NCI-H1694 (cell line): ENCODE measurements at places on chromosomes 5 and 9.

- no peak for DNase-seq
Measured at GRCh38 chr9:92043002-92043401, 72.2 kb downstream of the SPTLC1 start.

DNA sequence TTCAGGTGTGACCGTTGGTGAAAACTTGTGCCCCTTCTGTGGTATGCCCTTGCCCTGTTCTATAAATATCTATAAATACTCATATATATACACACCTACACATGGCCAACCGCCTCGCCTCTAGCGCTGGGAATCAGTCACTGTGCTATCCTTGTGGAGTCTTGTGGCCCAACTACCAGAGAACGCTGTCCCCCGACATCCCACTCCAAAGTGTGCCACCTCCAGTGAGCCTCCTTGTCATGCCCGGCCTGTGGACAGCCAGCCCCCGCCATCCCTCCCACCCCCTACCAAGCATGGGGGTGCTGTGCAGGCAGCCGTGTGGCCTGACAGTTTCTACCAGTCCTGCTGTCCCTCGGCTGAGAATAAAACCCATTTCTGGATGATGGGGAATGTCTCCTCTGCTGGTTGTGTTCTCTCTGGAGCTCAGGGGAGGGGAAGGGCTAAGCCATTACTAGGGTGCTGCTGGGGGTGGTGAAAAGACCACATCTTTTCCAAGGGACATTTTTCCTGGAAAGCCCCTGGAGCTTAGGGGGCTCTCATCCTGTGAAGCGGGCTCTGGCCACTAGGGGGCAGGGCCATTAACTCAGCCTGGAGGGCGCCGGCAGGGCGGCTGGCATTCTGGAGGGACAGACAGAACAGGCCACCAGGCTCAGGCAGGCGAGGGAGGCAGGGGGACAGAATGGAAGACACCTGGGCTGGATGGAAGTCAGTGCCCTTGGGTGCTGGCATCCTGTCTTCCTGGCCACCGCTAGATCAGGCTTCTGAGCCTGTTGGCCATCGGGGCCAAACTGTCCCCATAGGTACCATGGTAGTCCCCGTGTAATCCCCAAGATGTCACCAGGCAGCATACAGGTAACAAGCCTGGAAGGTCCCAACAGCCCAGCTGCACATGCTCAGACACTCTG, 20.7 kb downstream of the GOLGA2 start:
- DNase-seq: peak; percentile 28

- peak; percentile 26 for DNase-seq
Measured at GRCh38 chr9:101235105-101235866, 149.5 kb downstream of the BAAT start.

- DNase-seq: no peak
Measured at GRCh38 chr5:99122976-99123375, 194.2 kb upstream of the CHD1 start.

GRCh38 chr5:76175821-76176403, 92.7 kb downstream of the SV2C start:
- no peak for DNase-seq

DNA sequence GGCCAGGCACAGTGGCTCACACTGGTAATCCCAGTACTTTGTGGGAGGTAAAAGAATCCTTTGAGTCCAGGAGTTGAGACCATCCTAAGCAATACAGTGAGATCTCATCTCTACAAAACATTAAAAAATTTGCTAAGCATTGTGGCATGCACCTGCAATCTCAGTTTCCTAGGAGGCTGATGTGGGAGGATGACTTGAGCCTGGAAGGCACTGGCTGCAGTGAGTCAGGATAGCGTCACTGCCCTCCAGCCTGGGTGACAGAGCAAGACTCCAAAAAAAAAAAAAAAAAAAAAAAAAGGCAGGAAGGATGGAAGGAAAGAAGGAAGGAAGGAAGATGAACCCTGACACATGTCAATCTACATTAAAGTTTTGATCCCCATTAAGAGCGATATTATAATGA, 1452.2 kb upstream of the ACO1 start:
- no peak for DNase-seq

DNA sequence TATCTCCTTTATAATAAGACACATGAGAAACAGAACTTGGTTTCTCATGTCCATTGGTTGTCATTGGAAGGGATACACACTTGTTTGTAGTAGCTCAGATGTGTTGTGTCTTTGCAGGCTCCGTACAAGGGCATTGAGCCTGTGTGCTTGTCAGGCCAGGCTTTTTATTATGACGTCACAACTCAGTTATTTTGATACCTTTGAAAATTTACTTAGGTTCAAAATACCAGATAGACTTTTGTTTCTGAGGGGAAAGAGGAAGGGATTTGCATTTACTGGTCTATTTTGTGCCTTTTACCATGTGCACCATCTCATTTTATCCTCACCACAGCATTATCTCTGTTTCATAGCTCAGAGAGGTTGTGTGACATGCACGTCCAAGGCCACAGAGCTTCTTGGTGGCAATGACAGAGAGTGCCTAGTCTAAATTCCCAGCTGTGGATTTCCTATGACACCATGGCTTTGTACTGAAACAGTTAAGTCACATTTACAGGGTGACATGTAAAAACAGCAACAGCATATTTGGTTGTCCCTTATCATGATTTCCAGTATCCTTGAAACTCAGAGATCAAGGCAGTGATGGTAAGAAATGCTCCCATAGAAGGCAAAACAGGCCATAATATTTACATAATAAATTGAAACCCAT, 268.7 kb downstream of the AOPEP start:
- no peak for DNase-seq
